ENCODE measurements at places on chromosomes 12 and 14.
A peak's percentile ranks its signal among the peaks of the same experiment; 100 is the strongest.

DNA sequence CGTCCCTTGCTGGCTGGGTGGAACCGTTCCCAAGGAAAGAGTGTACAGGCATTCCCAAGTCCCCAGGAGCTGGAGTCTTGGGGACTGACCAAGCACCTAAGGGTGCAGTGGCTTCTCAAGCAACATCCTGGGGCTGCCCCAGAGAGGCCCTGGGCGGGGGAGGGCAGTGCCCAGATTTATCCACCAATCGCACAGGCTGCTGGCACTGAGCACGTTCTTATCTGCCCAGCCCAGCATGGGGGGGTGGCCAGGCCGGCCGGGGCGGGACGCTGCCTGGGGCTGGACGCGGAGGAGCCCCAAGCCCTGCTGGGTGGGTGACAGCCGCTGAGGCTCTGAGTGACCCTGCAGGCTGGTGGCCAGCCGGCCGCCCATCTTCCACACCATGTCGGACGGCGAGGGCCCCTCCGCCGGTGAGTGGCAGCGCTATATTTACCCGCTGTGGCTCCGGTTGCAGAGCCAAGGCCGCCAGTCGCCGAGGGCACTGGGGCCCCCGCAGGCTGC lies 53.4 kb downstream of the CYP46A1 start:
- DNase-seq, result no peak

GRCh38 chr14:91732859-91733477 lies 1.1 kb upstream of the CATSPERB start:
- peak; percentile 17 for DNase-seq

GRCh38 chr12:43982544-43982943 lies 146.7 kb downstream of the TMEM117 start:
- no peak for DNase-seq

GRCh38 chr12:105466901-105467598 lies 136.6 kb downstream of the C12orf75 start:
- no peak for DNase-seq

GRCh38 chr14:60775296-60775695 lies 40.7 kb downstream of the MNAT1 start:
- peak; percentile 33 for DNase-seq
